Mesenchymal stem cell (in vitro differentiated cells and primary cell): ENCODE measurements at places on chromosomes 11 and 22.

DNA sequence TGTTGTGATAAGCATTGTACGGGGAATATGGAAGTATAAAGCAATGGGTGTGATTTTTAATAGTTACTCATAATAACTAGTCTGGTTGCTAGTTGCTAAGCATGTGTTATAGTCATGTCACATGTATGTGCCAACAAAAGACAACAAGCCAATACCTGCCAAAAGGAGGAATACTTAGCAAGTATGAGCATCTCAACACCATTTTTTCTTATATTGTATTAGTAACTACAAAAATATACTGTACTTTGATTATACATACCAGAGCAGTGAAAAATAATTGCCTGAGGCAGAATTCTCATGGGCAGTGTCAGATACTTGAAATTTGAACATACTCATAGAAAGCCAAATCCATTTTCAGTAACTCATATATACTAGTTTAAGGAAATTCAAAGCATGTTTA, 62.4 kb upstream of the ALKBH3 start:
- no peak for DNase-seq

GRCh38 chr11:63375434-63375833, 5.8 kb downstream of the SLC22A9 start:
- DNase-seq, result no peak

DNA sequence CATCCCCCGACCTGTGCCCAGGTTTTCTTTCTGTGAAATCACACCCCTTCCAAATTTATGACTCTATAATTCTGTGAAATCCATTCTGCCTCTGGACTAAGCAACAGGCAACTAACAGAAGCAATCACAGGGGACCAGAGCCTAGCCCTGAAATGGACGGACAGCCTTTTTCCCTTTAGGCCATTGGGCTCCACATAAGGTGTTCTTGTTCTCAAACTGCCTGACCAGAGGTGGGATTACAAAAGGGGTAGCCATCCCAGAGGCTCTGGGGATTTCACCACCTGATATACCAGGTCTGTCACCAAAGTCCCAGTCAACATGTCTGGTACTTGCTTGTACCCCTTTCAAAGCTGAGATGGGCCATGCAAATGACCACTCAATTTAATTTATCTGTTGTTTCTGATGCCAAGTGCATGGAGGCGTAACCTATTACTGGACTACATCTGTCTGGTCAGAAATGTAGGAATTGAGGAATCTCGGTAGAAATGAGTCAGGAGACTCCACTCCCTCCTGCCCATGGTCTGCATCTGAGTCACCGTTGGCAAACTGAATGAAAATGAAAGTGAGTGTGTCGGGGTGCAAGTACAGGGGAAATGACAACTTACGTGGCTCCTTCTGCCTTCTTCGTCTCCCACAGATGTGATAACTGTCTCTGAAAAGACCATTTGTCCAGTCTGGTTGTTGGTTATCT, 10.2 kb downstream of the DKK3 start:
- peak; percentile 94 for DNase-seq

GRCh38 chr11:113778111-113778910, 1.3 kb upstream of the CLDN25 start:
- peak; percentile 6 for DNase-seq

- DNase-seq, result no peak
Measured at GRCh38 chr11:114057147-114057546, 2.4 kb upstream of the ZBTB16 start.

- no peak for DNase-seq
Measured at GRCh38 chr11:121780971-121781370, 328.2 kb upstream of the SORL1-AS1 start.

GRCh38 chr11:106828976-106829375, 189.3 kb downstream of the GUCY1A2 start:
- DNase-seq, result no peak

- DNase-seq, result peak; percentile 78
Measured at GRCh38 chr11:119373921-119374631, 7.4 kb downstream of the USP2 start.

- no peak for DNase-seq
Measured at GRCh38 chr22:33299245-33299956, 241.2 kb upstream of the SYN3 start.

DNA sequence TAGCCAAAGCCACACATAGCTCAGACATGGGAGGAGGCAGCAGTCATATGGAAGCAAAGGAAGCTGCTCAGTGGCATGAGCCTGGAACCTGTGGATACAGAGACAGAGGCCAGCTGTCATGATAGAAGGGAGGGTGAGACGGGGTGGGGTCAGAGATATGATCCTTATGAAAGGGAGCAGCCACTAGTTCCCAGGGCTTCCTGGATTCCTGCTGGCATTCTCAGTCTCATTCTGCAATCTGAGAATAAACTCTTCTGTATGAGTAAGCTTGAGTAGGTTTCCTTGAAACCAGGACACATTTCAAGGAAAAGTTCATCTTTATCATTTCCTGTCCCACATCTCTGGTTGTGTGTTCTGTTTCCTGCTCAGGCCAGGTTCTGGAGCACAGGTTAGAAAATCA, 220.2 kb upstream of the SNX19 start:
- no peak for DNase-seq

DNA sequence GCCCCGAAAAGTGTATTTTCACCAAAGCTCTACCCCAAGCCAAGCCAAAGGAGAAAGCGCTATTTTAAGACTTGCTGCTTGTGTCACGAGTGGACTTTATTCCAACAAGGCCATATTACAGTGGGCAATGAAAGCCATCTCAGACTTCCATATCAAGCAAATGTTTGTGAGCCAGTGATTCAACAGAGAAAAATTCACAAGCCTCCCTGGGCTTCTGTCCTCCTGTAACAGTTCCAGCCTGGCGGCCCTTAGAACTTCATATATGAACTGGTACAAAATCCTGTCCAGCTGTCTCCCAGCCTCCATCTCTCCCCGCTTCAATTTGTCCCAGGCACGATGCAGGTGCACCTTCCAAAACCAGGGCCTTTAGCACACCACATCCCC, 11.2 kb downstream of the LARGE1 start:
- DNase-seq, result peak; percentile 56

DNA sequence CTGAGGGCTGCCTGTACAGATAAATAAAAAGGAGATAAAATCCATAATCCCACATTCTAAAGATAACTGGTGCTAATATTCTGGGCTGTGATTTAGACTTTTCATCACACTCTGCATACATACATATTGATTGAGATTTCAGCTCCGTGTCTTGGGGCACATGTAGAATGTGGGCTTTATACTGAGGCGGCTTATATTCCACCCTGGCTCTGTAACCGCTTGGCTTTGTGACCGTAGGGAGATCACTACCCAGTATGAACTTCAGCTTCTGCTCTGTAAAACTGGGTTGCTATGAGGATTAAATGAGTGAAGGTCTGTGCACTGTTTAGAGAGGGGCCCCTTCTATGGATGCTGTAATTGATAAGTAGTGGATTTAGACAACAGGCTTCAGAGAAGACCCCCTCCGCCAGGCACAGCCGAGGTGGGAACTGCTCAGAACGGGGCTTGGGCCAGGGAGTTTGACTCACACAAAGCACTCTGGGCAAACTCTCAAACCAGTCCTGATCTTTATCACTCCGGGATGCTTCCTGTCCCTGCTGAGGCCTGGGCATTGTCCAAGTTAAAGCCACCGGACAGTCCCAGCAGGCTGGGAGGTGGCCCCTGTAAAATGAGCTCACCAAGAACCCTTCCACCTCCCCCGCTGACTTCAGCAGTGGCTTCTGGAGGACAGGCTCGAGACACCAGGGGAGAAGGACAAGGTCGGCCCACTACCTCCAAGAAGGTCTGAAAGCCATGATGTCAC, 17.2 kb downstream of the KIAA1671 start:
- peak; percentile 85 for DNase-seq

DNA sequence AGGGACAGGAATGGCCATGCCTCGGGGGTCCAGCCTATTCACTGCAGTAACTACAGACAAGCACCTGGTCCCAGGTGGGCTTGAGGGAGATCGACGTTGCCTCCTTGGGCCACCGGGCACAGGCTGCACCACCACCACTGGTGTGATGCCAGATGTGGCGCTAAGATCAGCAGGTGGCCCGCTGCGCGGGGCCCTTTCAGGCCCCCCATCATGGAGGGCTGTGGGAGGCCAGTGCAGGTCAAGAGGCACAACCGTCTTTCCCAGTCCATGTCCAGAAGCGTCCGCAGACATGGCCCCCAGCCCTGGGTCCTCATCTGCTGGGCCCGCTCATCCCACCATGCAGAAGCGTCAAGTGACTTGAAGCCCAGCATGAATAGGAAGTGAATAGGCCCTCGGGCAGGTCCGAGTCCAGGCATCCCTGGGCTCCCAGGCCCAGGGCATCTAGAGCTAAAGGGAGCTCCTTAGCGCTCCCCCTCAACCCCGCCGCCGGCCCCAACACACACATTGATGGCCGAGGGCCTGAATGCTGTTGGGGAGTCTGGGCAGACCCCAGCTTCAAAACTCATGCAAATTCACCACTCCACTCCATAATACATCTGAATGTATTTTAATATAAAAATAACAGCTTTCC, 18.3 kb downstream of the FADS3 start:
- DNase-seq, result no peak

DNA sequence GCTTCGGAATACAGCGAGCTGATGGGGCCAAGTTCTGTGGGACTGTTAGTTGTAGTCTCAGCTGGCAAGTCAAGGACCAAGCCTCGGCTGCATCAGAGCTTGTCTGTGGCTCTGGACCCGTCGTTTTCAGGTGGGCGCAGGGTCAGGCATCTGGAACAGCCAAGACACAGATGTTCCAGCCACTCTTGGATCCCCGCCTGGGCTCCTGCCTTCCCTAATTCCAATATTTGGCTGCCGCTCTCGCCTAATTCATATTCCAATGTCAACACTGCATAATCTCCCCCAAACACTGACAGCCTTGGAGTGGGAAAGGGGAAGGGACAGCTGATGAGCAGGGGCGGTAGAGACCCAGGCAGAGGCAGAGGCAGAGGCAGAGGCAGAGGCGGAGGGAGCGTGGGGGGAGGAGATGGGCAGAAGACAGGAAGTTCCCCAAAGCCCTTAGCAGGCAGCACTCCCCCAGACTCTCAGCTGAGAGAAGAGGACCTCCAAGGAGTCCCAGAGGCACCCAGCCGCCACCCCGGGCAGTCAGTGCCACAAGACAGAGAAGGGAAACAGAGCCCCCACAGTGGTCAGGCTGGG, 49.6 kb upstream of the SLC35C1 start:
- DNase-seq, result no peak

DNA sequence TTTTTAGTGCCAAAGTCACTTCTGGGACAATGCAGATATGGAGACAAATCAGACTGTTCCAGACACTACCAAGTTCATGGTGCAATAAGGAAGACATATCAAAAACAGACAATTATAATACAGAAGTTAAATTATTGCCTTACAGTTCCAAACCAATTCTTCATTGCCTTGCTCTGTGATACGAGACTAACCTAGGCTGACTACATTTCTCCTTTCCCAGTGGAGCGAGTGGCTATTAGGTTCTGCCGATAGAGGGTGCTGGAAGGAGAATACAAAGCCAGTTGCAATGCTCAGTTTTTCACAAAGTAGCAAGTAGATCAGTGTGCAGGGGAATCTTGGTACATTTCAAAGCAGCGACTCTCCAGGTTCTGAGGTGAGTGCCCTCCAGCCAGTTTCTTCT, 67.8 kb downstream of the FAM168A start:
- DNase-seq, result no peak

- no peak for DNase-seq
Measured at GRCh38 chr11:69307421-69307820, 13.5 kb downstream of the MYEOV start.

DNA sequence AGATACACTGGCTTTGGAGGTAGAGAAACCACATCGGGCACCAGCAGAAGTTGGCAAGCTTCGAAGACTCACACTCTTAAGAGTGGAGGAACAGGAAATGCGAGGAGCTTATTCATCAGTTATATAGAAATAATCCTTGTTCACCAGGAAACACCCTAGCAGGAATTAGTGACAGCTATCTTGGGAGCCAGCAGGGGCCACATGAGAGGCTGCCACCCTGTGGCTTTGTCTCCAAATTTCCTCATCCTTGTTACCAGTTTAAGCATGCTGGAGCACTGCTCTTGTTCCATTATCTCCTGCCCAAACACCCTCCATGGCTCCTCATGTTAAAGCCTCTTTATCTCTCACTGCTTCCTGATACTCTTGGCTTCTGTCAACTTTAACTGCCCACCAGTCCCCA, 131.0 kb downstream of the PLEKHA7 start:
- no peak for DNase-seq

GRCh38 chr11:72141066-72141465, 5.5 kb downstream of the FOLR3 start:
- DNase-seq, result peak; percentile 27

DNA sequence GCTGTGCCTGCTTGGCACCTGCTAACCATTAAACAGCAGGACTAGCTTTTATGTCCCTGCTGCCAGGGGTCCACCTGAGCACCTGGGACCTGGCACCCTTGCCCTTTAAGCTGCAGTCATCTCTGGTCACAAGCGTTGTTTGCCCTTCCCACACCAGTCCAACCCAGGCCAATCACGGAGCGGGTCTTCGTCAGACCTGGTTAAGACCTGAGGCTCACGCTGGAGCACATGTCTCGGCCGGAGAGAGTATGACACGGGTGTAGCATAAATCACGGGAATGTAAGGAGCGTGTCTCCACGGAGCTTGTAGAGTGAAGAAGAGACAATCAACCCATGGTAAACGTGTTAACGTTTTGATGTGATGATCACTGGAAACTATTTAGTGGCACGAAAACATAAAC, 847.3 kb downstream of the BRD1 start:
- no peak for DNase-seq

DNA sequence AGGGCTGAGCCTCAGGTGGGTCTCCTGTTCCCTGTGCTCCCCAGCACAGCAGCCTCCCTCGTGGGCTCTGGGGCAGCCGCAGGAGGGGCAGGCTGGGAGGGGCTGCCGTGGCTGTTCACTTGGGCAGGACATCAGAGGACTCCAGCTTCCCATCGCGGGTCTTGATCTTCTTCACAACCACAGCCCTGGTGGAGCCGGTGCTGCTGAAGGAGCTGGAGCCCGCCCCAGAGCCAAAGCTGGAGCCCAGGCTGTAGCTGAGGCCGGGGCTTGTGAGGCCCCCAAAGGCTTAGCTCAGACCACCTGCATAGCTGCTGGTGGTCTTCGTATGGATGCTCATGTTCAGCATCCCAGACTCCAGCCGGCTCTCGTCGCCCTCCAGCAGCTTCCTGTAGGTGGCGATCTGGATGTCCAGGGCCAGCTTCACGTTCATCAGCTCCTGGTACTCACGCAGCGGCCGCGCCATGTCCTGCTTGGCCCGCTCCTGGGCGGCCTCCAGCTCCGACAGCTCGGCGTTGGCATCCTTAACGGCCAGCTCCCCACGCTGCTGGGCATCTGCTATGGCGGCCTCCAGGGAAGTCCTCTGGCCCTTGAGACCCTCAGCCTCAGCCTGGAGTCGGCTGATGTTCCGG, 126.1 kb downstream of the NECTIN1 start:
- no peak for DNase-seq

GRCh38 chr22:50199251-50199721, 1.5 kb upstream of the SELENOO start:
- no peak for DNase-seq

- no peak for DNase-seq
Measured at GRCh38 chr11:119752345-119752871, 23.4 kb upstream of the NECTIN1 start.

- no peak for DNase-seq
Measured at GRCh38 chr11:108338750-108339149, 115.9 kb downstream of the ATM start.

- DNase-seq, result no peak
Measured at GRCh38 chr11:44695169-44695833, 31.5 kb upstream of the TSPAN18 start.
